Activated CD8-positive, alpha-beta memory T cell treated with anti-CD3 and anti-CD28 coated beads for 1 hour (primary cell): ENCODE measurements at places on chromosomes 4 and X.

GRCh38 chrX:132231587-132231986, 12.3 kb upstream of the RAP2C start:
- no peak for DNase-seq

DNA sequence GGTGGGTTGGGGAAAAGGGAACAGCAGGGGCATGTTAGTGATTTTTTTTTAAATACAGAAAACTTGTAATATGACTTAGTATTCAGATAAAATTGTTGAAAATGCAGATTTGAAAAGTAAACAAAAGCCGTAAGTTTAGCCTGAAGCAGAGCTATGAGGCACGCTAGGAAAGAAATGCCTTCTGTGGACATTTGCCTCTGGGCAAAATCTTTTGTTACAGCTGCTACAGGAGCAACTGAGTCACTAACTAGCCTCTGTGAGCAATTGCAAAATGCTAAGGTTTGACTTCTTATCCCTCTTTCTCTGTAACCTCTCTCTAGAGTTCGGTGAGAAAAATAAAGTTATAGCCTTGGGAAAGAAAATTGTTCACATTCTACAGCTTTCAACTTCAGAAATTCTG, 350.0 kb downstream of the SLC7A11 start:
- DNase-seq = no peak

GRCh38 chr4:67292636-67293035, 252.7 kb downstream of the CENPC start:
- DNase-seq = no peak

- DNase-seq = no peak
Observed at GRCh38 chrX:13536551-13536950, 32.9 kb upstream of the EGFL6 start.

DNA sequence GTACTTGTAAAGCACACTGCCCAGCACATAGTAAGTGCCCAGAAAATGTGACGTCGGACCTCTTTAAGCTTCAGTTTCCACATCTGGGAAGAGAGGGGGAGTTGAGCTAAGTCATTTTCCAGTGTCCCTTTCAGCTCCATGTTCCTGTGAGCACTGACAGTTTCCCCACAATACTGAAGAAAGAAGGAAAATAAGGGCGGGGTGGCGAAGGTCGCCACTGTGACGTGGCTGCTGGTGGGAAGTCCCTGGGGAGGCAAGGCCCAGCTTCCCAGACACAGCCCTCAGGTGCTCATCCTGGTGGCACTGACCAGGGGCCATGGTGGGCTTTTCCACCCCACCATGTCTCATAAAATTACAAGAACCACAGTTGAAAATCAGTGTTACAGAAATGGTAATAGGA, 121.8 kb downstream of the PTTG2 start:
- DNase-seq = no peak
